Left cardiac atrium (tissue), 4 donors: ENCODE measurements at places on chromosomes 1 and 21.
A peak's percentile ranks its signal among the peaks of the same experiment; 100 is the strongest.

GRCh38 chr1:66695116-66695515, 57.1 kb upstream of the DYNLT5 start:
- no peak for DNase-seq

GRCh38 chr1:219752645-219753044, 139.7 kb upstream of the ZC3H11B start:
- DNase-seq = no peak

- no peak for DNase-seq
These were observed 15.8 kb upstream of the BACE2 start for GRCh38 chr21:41152147-41152546.

DNA sequence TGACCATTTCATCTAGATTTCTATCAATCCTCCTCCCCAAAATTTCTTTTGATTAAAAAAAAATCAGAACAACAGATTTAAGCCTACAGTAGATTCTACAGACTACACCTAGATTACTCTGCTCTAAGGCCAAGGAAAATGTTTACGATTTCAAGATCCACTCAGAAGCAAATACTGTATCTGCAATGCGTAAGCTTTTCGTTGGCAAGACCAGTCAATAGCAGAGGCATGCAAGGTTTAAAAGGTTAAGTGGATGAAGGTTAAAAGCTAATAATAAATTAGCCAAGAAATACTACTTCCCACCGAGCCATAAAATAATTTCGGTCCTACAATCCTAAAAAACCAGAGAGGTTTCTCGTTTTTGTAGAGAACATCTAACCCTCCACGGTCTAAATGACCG, 1.3 kb downstream of the CLSTN1 start:
- DNase-seq = no peak

DNA sequence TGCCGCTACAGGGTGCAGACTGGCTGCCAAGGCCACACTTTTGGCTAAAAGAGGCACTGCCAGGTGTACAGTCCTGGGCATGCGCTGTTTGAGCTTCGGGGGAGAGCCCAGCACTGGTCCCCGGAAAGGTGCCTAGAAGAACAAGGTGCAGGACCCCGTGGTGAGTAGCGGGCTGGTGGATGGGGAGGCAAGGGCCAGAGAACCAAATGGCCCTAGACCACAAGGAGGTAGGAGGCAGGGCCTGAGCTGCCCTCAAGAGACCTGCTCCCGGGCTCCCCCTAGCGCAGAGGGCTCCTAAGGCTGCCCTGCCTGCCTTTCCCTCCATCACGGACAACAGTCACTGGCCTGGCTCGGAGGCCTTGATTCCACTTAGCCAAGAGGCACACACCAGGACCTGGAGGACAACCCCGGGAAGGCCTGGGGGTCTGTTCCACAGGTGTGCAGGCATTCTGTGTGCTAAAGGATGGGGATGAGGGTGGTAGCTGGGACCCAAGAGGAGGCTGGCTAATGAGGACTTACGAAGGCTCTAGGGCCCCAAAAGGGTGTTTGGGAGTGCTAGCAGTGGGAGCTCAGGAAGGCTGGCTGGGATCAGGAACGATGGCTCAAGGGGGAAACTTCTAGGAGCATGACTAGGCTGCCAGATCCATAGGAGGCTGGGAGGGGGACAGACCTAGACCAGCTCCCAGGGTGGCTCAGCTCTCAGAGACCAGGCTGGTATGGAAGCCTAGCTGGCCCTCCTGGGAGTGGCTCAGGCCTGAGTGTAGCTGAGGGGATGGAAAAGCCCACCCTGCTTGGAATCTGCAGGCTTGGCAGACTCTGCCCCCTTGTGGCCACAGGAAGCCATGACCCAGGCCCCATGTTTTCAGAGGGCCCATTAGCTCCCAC, 742 bp downstream of the ARTN start:
- DNase-seq = peak; percentile 54

DNA sequence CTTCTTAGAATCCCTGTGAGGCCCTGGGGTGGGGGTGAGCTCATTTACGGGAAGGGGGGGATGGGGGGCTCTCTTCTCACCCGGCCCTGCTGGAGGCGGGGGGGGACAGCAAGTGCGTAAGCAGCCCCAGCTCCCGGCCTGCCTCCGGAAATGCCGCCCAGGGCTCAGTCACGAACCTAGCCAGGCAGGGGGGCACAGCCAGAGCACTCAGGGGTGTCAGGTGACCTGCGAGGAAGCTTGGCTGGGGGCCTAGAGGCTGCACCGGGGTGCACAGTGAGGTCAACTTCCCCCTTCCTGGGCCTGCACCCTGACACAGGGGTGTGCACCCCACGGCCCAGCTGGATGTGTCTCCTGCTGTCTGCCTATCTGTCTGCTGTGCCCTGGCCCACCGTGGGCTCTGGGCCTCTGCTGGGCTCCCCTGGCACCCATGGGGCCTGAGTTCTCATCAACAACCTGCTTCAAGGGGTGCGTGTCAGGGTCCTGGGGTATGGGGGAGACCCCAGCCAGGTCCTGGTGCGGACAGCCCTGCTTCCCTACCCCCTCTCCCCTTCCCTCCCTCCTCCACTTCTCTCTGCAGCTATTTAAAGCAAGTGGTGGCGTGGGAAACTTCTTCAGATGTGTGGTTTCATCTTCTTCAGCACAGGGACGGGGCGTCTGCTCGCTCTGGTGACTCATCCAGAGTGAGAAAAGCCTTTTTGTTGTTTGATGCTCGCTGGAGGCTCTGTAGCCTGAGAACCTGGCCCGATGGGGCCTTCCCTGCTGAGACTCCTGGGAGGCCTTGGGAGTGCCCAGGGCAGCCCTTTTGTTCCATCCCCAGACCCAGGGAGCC, 92.5 kb upstream of the RUNX3 start:
- peak; percentile 63 for DNase-seq

DNA sequence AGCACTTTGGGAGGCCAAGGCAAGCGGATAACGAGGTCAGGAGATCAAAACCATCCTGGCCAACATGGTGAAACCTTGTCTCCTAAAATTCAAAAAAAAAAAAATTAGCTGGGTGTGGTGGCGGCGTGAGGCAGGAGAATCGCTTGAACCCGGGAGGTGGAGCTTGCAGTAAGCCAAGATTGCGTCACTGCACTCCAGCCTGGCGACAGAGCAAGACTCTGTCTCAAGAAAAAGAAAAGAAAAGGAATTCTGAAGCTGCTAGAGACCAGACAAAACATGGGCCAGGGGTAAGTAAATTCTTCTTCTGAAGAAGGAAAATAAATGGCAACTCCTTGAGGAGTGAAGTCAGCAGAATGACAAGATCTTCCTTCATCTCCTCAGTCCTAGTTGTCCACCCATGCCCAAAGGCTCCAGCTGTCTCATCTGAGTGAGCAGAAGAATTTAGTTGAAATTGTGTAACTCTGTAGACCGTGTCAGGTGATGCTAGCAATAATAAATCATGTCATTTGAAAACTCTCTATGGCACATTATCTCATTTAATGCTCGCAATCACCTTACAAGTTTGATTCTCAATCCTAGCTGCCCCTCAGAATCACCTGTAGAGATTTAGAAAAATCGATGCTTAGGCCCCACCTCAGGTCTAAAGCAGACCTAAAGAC, 14.3 kb downstream of the PDZK1 start:
- no peak for DNase-seq

GRCh38 chr1:170929835-170930554, 5.3 kb upstream of the MROH9 start:
- DNase-seq = no peak

GRCh38 chr1:118985640-118986554, 2.2 kb downstream of the TBX15 start:
- no peak for DNase-seq

- peak; percentile 47 for DNase-seq
These were observed 2.7 kb downstream of the GRHL3 start for GRCh38 chr1:24321697-24322469.

GRCh38 chr1:39676948-39677548, 5.1 kb upstream of the NT5C1A start:
- no peak for DNase-seq

GRCh38 chr1:58003059-58003458, 543.5 kb downstream of the OMA1 start:
- no peak for DNase-seq

GRCh38 chr1:240998441-240999015, 358.5 kb downstream of the RGS7 start:
- no peak for DNase-seq

DNA sequence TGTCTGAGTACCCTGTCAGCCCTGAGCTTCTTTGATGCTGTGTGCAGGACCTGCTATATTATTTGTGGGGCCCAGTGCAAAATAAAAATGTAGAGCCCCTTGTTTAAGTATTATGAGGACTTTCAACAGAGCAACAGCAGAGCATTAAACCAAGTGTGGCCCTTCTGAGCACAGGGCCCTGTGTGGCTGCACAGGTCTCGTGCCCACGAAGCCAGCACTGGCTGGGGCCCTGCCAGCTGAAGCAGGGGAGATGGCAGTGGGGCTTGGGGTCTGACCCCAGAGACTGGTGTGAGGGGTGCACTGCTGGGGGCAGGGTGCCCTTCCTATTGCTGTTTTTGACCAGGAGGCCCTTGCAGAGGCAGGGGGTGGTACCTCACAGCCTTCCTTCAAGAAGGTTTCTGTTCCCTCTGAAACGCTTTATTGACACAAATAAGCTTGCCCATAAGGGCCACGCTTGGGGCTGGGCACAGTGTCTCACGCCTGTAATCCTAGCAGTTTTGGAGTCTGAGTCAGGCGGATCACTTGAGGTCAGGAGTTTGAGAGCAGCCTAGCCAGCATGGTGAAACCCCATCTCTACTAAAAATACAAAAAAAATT, 2.2 kb upstream of the SEMA4A start:
- no peak for DNase-seq

DNA sequence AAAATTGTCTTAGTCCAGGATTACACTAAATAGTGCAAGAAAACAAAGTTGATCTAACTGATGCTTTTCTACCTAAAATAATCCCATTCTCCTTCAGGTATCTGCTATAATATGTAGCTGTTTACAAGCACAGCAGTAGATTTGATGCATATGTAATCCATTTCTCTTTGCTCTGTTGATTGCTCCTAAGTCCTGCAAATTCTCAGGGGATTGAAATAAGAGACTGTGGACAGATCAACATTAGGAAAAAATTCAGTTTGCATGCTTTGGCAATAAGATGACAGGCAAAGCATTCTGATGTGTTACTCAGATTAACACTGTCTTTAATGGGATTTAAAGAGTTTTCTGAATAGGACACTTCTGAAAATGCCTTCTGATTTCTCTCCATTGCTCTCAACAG, 34.7 kb downstream of the RNF11 start:
- DNase-seq = no peak

GRCh38 chr1:218553197-218553596, 208.1 kb downstream of the TGFB2 start:
- no peak for DNase-seq

DNA sequence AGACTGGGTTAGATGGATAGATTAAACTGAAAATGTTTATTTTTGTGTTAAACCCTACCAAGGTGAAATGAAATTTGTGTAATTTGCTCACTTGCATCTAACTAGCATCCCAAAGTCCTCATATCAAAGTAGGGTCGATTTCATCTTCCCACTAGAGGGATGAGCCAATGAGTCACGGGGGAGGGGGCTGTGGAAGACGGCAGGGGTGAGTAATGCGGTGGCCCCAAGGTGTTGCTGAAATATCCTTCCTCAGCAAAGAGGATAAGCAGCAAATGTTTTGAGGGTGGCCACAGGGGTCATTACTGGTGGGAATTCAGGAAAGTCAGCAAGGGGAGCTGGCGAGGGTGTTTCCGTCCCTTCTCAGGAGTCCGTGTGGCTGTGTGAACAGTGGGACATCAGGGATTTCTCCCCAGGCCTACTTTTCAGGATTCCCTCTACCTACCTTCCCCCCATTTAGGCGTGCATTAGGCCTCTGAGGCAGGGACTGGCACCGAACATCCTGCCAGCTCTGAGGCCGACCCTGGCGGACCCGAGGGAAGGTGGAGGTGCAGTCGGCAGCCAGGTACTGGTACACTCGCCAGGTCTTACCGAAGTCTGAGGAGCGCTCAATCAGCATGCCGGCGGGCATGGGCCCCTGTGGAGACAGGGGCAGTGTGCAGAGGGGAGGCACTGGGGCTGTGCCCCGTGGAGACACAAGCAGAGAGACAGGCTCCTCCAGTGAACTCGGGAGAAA, 18.1 kb downstream of the LAMB3 start:
- no peak for DNase-seq

GRCh38 chr1:7572654-7573152, 198.4 kb upstream of the VAMP3 start:
- DNase-seq = no peak
